GF-D8 (cell line): ENCODE measurements at places on chromosomes 16 and 17.

- no peak for DNase-seq
Measured at GRCh38 chr16:85530370-85530739, 82.8 kb upstream of the GSE1 start.

GRCh38 chr16:88826070-88826840 is 14.5 kb upstream of the APRT start:
- DNase-seq: no peak

GRCh38 chr17:21495281-21495680 is 119.1 kb downstream of the KCNJ12 start:
- DNase-seq: no peak

- DNase-seq: no peak
Measured at GRCh38 chr17:33169580-33170285, 123.4 kb downstream of the ASIC2 start.

DNA sequence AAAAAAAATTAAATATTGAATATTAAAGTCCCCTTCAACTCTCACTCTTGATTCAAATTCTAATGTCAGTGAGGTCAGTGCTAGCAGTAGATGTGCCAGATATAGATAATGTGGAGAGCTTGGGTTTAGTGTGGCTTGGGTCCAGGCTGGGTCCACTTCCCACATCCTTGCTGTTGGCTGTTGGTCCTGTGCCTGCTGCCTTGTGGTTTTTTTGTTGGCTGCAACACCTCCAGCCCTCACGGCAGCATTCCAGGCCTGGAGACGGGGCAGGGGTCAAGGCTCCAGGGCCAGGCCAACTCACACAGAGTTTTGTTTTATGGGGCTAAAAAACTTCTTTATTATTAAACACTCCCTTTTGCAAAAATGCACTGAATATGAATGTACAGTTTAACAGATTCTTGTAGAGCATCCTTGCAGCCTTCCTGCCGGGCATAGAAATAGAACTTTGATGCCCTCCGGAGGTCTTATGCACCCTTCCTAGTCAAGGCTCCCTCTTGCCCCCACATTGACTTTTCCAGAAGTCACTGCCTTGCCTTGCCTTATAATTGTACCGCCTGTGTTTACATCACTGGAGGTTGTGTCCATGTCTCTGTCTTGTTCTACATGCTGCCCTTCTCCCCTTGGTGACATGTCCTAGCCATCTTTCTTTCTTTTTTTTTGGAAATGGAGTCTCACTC is 25.5 kb upstream of the MYO15B start:
- DNase-seq: no peak

DNA sequence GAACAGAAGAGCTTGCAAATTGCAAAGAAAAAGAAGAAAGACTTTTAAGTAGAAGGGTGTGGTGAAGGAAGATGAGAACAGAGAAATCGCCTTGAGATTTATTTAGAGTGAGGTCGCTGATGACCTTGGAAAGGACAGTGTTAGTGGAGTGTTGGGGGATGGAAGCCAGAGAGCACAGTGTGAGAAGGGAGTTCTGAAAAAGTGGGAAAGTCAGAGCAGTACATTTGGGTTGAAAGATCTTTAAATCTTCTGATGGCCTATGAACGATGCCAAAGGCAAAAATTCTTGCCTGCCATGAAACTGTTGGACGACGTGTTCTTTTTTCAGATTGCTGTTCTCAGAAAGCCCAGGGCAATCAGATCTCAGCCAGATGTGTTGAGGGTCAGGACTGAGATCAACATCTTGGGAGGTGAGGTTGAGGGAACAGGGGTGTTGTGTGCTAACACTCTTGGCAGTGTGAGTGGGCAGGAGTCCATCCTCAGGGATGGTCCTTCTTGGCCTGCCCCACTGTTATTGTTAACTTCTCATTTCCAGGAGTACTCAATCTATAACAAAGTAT is 330.1 kb downstream of the MAP2K6 start:
- DNase-seq: no peak

GRCh38 chr16:87337262-87337771 is 20.1 kb upstream of the C16orf95 start:
- DNase-seq: no peak

DNA sequence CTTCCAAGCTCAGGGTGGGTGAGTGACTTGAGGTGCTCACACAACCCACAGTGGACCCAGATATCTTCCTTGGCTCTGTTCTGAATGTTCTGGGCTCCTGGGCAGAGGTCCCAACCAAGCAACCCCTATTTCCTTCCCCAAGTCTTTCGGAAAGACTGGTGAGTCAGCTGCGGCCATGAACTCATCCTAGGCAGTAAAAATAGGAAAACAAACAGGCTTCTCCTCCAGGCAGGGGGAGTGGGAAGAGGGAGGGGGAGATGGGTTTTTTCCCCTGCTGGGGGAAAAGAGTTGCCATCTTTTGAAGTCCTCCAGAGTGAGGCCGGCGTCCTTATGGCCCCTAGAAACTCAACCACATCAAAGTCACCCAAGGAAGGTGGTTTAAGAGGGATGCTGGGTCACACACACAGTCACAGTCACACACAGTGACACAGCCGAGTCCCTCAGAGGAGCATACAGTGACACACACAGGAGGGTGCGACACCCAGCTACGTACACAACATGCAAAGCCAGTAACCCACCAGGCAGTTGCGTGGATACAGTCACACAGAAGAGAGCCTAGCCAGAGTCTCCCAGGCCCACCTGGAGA is 16.0 kb upstream of the DLX4 start:
- no peak for DNase-seq

DNA sequence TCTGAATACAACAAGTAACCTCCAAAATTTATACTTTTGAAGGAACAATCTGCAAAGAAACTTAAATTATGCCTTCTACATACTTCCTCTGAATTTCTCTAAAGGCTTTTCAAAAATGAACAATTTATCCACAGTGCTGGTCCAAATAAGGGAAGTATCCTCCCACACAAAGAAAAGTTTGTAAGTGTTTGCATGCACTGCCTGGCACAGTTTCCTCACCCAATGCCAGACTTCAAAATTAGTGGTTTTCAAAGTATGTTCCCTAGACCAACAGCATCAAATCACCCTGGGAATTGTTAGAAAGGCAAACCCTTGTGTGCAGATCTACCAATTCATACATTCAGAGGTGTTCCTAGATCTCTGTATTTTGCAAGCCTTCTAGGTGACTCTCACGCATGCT is 82.5 kb downstream of the PCTP start:
- DNase-seq: peak; percentile 9

- no peak for DNase-seq
Measured at GRCh38 chr17:27991462-27991993, 50.9 kb upstream of the NLK start.

DNA sequence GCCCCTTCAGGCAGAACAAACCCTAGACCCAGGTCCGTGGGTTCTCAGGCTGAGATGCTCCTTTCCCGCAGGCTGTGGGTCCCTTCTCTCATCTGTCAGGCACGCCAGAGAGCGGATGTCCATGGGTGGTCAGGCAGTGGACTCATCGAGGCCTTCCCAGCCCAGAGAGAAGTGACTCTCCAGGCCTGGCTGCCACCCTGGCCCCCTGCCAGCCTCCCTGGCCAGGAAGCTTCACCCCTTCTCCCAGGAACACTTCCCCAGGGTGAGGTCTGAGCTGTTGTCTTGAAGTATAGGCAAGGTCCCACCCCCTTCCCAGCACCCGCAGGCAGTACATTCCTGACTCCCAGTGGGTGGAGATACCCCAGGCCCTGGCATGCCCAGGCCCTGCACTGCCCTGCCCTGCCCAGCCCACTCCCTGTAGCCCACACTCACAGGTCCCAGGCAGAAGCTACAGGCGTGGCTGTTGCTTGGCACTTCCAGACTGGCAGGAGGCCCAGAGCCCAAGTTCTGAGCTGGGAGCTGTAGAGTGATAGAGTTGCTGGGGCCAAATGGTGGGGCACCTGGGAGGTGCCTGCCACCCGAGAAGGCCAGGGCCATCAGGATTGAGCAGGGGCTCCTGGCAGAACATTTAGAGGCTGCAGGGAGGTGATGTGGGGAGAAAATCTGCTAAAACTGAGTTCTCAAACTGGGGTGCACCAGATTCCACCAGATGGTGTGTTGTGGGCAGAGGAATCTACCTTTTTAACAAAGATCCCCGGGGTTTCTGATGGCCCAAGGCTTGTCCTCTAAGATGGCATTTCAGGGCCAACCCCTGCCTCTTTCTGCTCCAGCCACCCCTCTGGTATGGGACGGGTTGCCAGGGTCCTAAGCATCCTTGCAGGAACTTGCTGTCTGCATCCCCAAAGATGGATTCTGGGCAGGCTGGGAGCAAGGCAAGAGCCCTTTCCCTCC is 6.7 kb downstream of the ITGA3 start:
- no peak for DNase-seq

DNA sequence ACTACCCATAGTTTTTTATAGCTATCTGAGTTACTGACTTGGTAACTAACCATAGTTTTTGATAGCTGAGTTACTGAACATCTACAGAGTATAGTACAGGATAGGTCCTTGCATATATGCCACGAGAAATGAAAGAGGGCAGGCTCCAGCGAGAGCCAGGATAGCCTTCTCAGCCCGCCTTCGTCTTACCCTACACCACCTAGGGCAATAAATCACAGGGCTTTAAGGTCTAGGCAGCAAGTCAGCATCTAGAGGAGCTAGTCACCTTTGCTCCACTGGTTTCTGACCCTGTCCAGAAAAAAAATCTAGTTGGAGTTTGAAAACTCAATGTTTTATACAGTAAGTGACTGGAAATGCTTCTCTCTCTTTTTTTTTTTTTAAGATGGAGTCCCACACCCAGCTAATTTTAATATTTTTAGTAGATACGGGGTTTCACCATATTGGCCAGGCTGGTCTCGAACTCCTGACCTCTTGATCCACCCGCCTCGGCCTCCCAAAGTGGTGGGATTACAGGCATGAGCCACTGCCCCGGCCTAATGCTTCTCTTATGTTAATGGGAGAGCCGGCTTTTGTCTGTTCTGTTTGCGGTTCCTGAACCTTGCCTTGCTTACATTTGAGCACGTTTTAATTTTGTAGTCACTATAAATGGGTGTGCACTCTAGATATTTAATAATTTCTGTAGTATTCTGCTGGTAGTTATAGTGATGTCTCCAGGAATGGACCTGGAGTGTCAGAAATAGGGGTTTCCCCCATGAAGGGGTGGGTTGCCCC is 2.8 kb downstream of the BFAR start:
- DNase-seq: no peak
